ENCODE measurements at places on chromosomes 1 and 21. TPM values are rescaled to one million over a fixed set of nuclear protein-coding genes. Genes with fewer than 3 reads are reported as not detected.

DNA sequence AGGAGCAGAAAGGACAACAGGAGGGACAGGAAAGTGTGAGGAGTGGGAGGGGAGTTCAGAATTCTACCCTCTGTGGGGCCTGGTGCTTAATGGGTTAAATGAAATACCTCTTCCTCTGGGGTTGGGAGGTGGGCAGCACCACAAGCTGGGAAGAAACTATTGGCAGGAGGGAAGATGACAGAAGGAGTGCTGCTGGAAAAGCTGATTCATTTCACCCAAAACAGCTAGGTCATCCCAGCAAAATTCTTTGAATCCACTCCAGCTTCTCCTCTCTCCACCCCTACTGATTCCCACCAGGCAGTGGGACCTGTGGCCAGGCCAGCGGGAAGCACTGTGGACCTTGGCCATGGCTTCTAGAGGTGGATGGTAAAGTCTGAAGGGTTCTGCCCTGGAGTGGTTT, 12.8 kb downstream of the BCAN start:
- H3K27ac ChIP-seq: no peak overlapping the region
- peaks cover 56% of the 10 kb centered on the region for H3K27me3 ChIP-seq

GRCh38 chr1:172273647-172274396, 146.7 kb upstream of the C1orf105 start:
- DNase-seq: no peak
- no peaks in the 10 kb centered on the region for H3K27me3 ChIP-seq
- H3K4me3 ChIP-seq: no peak overlapping the region
- H3K36me3 ChIP-seq: peaks cover 3% of the 10 kb centered on the region
- H3K4me1 ChIP-seq: peaks cover 13% of the 10 kb centered on the region

DNA sequence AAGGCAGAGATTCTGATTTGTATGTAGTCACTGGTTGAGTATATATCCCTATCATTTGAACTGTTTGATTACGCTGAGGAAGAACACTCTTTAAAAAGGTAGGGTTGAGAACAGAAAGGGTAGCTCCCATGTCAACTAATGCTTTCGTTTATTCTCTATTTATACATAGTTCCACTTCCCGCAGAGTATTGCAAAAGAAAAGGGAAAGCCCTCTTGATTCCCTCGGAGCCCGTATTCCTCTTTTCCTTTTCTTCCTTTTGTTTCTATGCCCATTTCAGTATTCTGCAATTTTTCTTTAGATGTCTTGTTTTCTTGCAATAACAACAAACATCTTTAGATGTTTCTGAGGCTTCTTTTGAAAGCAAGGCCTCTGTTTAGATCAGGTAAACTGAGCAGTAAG, 78.2 kb downstream of the DNTTIP2 start:
- H3K27ac ChIP-seq: no peak overlapping the region
- H3K36me3 ChIP-seq: no peaks in the 10 kb centered on the region
- H3K4me3 ChIP-seq: no peak overlapping the region
- DNase-seq: no peak
- H3K27me3 ChIP-seq: peaks cover 2% of the 10 kb centered on the region
- no peaks in the 10 kb centered on the region for H3K4me1 ChIP-seq

DNA sequence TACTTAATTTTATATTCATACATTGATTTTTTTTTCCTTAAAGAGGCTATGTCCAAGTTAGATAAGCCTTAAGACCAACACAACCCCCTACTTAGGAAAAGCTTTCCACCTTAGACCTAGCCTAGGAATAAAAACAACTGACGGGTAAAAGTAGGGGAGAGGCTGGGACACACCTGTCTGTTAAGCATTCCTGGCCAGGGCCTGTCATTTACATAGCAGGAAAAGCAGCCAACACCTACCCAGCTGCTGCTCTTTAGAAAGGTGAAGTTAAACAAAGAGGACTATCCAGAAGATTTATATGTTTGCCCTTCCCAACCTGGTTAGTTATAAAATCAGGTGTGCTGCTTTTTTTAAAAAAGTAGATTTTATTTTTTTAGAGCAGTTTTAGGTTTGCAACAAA, 29.1 kb upstream of the SAMD13 start:
- DNase-seq: no peak
- peaks cover 3% of the 10 kb centered on the region for H3K36me3 ChIP-seq
- H3K4me1 ChIP-seq: peaks cover 3% of the 10 kb centered on the region
- no peak overlapping the region for H3K27ac ChIP-seq
- H3K27me3 ChIP-seq: no peaks in the 10 kb centered on the region

DNA sequence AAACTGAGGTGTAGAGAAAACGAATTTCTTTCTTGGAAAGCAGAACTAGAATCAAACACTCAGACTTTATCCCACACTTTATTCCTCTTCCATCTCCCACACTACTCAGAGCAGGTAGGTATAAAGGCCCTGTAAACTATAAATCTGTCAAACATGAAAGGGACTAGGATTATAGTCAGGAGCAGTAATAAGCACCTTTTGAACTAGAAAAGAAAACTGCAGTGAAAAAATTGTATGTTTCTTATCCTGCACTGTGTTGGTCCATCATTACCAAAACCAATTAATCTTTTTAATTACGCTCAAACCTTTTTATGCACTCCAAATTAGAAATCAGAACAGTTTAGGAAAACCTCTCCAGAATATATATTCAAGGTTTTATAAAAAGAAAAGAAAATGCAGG, 47.6 kb downstream of the LPAR3 start:
- peaks cover 8% of the 10 kb centered on the region for H3K36me3 ChIP-seq
- peaks cover 15% of the 10 kb centered on the region for H3K4me1 ChIP-seq
- no peak overlapping the region for H3K4me3 ChIP-seq
- no peaks in the 10 kb centered on the region for H3K27me3 ChIP-seq

DNA sequence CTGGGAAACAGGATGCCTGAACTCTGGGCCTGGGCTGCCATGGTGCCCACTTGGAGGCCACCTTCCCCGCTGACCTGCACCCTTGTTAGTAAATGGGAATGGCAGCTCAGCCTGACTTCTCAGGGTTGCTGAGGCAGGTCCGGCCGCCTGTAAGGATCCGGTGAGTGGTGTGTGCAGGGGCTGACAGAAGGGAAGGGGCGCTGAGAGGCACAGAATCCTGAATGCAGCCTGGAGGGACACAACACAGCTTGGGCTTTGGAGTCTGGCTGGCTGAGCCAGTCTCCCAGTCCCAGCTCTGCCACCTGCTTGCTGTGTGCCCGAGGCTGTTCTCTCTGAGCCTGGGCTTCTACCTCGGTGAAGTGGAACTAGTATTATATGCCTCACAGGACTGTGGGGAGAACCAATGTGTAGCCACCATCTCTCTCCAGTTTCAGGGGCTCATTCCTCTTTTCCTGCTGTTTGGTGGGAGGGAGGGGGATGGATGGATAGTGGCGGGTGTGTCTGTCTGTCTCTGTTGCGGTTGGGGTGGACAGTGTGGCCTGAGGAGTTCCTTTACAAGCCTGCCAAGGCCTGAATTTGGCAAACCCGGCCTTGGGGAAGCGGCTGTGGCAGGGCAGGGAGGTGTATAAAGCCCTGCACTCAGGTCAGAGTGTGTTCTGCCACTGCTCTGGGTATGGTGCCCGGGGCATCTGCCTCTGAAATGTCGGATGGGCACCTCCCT, 18.0 kb downstream of the ADORA1 start:
- H3K36me3 ChIP-seq: no peaks in the 10 kb centered on the region
- no peak for DNase-seq
- peaks cover 3% of the 10 kb centered on the region for H3K27me3 ChIP-seq
- H3K4me3 ChIP-seq: no peak overlapping the region

GRCh38 chr1:55741516-55741915, 526.4 kb upstream of the USP24 start:
- DNase-seq: no peak
- H3K27ac ChIP-seq: no peak overlapping the region
- no peaks in the 10 kb centered on the region for H3K36me3 ChIP-seq
- H3K4me3 ChIP-seq: no peak overlapping the region
- H3K27me3 ChIP-seq: no peaks in the 10 kb centered on the region

DNA sequence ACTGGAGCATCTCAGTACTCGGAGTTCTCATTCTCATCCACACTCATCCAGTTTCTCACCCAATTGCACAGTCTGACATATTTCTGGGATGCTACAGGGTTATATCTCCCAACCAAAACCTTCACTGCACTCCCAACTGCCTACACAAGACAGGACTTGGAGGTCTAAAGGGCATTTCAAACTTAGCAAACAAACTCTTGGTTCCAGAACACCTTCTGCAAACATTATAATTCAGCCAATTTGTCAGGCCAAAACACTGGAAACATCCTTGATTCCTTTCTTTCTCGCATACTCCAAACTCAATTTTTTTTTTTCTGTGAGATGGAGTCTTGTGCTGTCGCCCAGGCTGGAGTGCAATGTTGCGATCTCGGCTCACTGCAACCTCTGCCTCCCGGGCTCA, 7.9 kb downstream of the SLAMF1 start:
- H3K36me3 ChIP-seq: peaks cover 45% of the 10 kb centered on the region
- peak overlapping the region; percentile 96 for H3K27ac ChIP-seq
- peak overlapping the region; percentile 84 for H3K4me3 ChIP-seq
- no peaks in the 10 kb centered on the region for H3K27me3 ChIP-seq
- peaks cover 77% of the 10 kb centered on the region for H3K4me1 ChIP-seq

The C8A gene
- total RNA-seq: not detected

The CDA gene
- total RNA-seq: not detected

Measured in activated naive CD8-positive, alpha-beta T cell treated with anti-CD3 and anti-CD28 coated beads, Interleukin-2, amount 10 ng/mL, durations not matched to agents 7 days and 5 days (primary cell).